Body of pancreas (tissue), 4 donors: ENCODE measurements at places on chromosomes 7 and 10. TPM values are rescaled to one million over a fixed set of nuclear protein-coding genes. Genes with fewer than 3 reads are reported as not detected.

Gene CDK13
- total RNA-seq: 73.2 TPM

Gene TRIM74
- total RNA-seq: 3.3 TPM

Gene SORCS1
- 1.3 TPM for total RNA-seq

Gene TUBAL3
- not detected for total RNA-seq

Gene FXYD4
- total RNA-seq: not detected

Gene DDIT4
- 238 TPM for total RNA-seq

Gene AGR2
- 20.0 TPM for total RNA-seq

Gene SFTPA1
- total RNA-seq: not detected

Gene TEX36
- total RNA-seq: not detected

Gene SPAG6
- 0.26 TPM for total RNA-seq

Gene CTNNA3
- 0.33 TPM for total RNA-seq

Gene AGBL3
- total RNA-seq: 2.6 TPM

Gene FAM25G
- total RNA-seq: not detected

Gene GPR15LG
- total RNA-seq: not detected

Gene C10orf62
- total RNA-seq: not detected

Gene WAC
- 43.8 TPM for total RNA-seq

Gene SPRN
- total RNA-seq: not detected

Gene LIPF
- total RNA-seq: not detected

Gene PNLIPRP2
- 455 TPM for total RNA-seq

Gene LOXL4
- total RNA-seq: 10.6 TPM

Gene TFR2
- total RNA-seq: not detected

Gene NAT16
- total RNA-seq: not detected

Gene GSTO2
- total RNA-seq: 26.5 TPM
